AG04449 (cell line): ENCODE measurements at places on chromosomes 7 and 10.

GRCh38 chr7:103140061-103140460 lies 8.8 kb downstream of the NAPEPLD start:
- DNase-seq = no peak

- no peak for DNase-seq
Measured at GRCh38 chr10:131644289-131644688, 256.5 kb upstream of the PPP2R2D start.

GRCh38 chr10:104052431-104052830 lies 33.2 kb downstream of the COL17A1 start:
- no peak for DNase-seq

DNA sequence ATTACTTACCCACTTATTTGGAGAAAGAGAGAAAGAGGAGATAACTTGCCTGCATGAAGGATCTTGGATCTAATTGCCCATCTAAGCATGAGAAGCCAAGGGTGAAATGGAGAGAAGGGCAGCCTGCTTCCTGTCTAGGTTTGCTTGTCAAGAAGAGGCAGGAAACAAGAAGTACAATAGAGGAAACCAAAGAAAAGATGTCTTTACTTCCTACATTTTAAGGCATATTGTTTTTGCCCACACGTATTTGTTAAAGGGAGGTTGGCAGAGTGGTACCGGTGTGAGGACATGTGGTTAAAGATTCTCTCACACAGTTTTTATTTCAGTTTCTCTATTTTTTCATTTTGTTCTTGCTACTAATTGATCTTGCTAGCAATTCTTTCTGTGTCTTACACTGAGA lies 6.0 kb upstream of the TAS2R38 start:
- DNase-seq = no peak

DNA sequence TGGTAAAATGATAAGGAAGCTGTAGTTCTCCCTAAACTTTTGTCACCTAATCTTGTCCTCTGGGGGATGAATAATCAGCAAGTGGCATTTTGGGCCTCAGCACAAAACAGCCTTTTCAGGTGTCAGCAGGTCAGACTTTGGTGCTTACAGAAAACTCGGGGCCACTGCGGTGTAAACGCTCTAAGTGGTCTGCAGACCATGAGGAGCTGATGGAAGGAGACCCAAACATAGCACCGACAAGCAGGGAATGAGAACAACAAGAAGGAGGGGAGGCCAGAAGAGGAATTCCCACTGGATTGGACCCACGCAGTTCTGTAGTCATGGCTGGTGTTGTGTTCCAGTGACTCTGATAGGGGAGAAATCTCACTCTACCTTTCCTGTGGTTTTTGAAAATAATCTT lies 45.4 kb downstream of the RAMP3 start:
- no peak for DNase-seq

DNA sequence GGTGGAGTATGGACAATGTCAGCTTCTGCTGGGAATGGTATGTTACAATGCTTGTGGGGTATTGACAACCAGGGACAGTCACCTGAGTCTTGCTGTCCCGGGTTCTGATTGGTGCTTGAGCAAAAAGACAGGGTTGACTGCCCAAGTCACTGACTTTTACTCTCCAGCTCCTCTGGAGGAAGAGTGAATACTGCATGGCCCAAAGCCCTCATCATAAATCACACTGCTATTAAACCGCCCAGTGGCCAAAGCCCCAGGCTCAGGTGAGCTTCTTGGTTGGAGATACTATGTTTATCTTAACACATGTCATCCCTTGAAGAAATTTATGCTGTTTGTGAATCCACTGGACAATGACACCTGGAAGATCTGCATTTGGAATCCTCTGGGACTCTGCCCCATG lies 90.0 kb upstream of the IGFBP3 start:
- no peak for DNase-seq

DNA sequence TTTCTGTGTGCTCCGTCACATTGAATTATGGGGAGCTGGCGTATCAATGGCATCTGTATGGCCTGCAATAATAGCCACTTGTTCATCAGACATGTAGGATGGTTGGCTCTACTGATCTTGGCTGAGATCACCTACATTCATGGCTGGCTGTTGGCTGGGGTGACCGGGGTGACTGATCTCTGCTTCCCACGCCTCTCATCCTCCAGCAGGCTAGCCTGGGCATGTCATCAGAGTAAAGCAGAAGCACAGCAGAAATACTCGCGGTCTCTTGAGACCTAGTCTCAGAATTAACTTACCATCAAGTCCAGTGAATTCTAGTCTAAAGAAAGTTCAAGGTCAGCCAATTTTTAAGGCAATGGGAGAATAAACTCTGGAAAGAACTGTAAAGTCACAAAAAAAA lies 257.7 kb upstream of the GLI3 start:
- no peak for DNase-seq

DNA sequence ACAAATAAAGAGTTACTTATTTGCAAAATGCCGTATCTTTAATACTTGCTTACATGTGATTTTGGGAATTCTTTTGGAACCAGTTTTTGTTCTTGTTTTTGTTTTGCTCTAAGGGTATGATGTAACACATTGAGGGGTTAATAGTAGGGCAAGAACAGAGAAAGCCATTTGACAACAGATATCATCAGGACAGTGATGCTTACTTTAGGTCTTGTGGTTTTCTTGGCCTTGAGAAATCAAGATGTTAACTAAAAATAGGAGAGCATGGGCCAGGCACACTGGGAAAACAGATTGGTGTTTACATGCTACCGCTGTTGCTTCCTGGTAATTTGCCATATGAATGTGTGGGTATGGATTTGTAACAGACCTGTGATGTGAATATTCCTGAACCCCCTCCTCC lies 3.7 kb downstream of the SAMD8 start:
- DNase-seq = no peak

- DNase-seq = no peak
Measured at GRCh38 chr7:13990319-13990983, 985 bp upstream of the ETV1 start.

DNA sequence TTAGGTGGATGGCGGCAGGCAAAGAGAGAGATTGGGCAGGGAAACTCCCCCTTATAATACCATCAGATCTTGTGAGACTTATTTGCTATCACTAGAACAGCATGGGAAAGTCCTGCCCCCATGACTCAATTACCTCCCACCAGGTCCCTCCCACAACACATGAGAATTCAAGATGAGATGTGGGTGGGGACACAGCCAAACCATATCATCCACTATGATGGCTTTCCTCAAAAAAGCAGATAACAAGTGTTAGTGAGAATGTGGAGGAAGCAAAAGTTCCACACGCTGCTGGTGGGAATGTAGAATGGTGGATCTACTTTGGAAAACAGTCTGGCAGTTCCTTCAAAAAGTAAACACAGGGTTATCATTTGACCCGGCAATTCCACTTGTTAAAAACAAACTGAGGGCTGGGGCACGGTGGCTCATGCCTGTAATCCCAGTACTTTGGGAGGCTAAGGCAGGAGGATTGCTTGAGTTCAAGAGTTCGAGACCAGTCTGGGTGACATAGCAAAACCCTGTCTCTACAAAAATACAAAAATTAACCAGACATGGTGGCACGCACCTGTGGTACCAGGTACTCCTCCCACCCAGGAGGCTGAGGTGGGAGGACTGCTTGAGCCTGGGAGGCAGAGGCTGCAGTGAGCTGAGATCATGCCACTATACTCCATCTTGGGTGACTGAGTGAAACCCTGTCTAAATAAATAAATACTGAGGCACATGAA lies 161.4 kb upstream of the EEPD1 start:
- no peak for DNase-seq

DNA sequence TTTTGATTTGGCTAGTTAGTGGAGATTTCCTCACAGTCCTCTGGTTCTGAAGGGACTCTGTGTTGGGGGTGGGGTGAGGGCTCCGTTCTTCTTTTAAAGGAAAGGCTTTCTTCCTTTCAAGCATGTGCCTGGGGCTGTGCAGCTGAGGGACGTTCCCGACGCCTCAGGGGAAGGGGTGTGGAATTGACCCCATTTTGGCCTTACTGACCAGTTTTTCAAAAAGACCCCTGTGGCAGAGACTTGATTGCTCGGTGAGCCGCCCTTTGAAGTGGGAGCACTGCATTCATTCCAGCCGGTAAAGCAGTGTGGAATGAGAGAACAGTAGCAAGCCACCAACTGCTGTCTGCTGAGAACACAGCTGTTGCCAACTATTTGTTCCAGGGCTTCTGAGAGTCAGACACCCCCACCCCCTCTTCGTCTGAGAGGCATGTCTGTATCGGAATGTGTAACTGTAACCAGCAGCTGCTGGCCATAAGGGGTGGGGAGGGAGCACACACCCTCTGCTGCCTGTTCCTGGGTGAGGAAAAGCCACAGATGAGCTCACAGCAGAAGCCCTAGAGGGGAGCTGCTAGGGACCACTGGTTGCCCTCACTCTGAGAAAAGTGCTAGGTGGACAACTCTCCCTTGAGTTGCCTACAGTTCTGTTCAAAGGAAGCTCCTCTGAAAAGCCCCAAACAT lies 33.2 kb downstream of the WBP1L start:
- DNase-seq = peak; percentile 93

GRCh38 chr7:26476271-26476670 lies 184.6 kb downstream of the SNX10 start:
- DNase-seq = no peak

GRCh38 chr7:69211739-69212138 lies 386.5 kb upstream of the AUTS2 start:
- no peak for DNase-seq

DNA sequence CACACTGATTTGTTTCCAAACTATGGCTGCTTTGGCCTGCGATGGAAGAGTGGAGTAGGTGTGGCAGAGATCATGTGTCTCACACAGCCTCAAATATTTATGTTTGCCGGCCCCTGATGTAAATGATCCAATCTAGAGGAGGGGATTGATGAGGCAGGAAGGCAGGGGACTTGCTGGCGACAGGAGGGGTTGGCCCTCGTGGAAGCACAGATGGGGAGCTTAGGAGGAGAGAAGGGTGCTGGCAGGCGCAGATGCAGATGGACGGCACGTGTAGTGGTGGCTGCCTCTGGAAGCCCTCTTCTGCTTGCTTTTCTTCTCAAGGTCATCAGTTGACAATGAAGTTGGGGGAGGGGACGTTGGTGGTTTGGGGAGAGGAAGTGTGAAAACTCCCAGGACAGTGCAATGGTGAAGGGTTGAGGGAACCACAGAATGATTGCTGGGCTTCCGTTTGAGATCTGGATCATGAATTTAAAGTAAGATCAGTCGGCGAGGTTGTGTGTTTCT lies 15.4 kb downstream of the COL13A1 start:
- DNase-seq = no peak

DNA sequence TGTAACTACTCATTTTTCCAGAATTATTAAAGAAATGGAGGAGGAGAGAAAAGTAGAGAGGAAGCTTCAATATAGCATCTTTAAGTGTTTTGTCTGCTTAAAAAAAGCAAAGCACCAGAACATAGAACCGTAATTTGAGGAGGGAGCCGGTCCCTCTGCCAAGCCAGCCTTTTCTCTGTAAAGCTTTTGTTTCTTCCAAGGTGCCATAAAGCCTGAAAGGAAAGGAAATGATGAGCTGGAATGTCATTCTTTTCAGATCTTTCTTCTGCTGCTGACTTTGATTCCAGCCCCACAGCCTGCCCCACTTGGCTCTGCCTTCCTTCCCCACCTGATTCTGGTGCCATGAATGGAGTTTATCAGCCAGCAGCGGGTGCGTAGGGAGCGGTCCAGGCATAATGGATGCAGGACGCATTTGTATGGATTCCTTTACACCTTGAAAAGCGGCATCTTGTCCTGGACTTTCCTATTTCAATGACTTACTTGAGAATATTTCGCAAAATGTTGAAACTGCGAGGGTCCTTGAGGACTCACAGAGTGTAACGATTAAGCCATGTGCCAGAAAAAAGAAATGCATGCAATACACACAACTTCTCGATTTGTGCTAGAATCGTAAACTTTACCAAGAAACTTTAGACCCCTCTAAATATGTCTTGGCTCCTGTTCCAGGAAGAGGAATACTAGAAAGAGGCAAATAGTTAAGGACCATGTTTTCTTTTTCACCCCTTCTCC lies 569.5 kb upstream of the MGMT start:
- no peak for DNase-seq

- DNase-seq = peak; percentile 38
Measured at GRCh38 chr7:106947244-106947728, 82.2 kb downstream of the PIK3CG start.

- peak; percentile 29 for DNase-seq
Measured at GRCh38 chr10:123926401-123927264, 35.0 kb upstream of the CPXM2 start.

- DNase-seq = no peak
Measured at GRCh38 chr10:32906595-32906994, 51.4 kb downstream of the ITGB1 start.

DNA sequence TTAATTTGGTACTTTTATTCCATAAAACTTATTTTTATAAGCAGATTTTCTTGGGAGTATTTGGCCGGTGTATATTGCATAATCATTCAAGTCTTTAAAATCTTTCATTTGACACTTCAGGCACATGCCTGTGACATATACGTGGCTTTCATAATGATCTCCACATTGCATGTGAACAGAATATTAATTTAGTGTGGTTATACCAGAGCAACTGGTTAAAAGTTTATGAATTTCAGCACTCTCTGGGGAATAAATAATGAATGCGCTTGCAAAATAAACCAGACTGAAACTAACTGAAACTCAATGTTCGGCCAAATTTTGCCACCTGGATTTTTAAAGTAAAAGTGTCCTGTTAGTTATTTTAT lies 242.3 kb downstream of the GLI3 start:
- DNase-seq = no peak

DNA sequence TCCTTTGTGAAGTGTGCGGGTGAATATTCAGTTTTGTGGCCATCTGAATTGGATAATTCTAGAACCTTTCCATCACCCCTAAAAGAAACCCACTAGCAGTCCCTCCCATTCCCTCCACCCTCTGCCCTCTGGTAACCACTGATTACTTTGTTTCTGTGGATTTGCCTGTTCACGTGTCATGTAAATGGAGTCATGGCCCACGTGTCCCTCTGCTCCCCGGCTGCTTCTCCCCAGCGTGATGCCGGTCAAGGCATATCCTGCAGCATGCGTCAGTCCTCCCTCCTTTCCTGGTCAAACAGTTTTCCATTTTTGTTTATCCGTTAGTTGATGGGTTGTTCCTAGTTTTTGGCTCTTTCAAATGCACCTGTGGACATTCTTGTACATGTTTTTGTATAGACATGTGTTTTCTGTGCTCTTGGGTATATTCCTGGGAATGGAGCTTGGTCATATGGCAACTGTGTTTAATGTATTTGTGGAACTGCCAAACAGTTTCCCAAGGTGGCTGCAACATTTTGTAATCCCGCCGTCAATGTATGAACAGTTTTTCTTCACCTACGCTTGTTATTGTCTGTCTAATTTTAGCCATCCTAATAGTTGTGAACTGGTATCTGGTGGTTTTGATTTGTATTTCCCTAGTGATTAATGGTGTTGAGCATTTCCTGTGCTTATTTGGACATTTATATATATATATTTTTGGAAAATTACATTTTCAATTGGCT lies 22.4 kb downstream of the PPP2R2D start:
- DNase-seq = no peak
